Brain (organoid and tissue), 16 donors: ENCODE measurements at places on chromosomes 3 and 15.

DNA sequence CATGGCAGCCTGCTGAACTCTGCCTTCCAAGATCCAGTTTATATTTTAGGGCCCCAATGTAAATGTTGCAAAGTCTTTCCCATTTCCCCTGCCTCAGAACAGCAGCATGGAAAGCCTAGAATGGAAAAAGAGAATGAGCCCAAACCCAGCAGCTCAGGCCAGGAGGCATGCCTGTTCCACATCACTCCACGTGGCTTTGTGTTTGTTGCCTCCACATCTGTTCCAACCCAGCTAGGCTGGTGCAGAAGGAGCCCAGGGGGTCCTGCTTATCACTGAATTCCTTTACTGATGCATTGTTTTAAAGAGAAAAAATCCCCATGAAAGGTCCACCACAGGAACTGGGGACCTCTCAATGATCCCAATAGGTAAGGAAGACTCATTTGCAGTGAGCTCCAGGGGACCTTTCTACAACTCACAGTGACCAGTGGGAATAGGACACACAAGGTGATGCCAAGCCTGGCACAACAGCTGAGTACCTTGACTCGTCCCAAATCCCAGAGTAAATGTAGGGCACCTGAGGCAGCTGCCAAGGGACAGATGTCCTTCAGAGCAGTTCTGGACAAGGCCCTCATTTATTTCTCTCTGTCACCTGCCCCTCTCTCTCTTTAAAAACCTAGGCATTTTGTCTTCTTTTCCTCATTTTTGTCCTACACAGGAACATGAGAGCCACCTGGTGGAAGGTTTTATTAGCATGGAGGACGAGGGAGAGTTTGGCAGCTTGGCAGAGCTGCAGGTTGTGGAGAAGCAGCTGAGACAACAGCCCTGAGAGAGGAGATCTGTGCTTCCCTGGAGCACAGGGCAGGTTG lies 41.7 kb upstream of the ADAMTS17 start:
- peak; percentile 30 for DNase-seq

DNA sequence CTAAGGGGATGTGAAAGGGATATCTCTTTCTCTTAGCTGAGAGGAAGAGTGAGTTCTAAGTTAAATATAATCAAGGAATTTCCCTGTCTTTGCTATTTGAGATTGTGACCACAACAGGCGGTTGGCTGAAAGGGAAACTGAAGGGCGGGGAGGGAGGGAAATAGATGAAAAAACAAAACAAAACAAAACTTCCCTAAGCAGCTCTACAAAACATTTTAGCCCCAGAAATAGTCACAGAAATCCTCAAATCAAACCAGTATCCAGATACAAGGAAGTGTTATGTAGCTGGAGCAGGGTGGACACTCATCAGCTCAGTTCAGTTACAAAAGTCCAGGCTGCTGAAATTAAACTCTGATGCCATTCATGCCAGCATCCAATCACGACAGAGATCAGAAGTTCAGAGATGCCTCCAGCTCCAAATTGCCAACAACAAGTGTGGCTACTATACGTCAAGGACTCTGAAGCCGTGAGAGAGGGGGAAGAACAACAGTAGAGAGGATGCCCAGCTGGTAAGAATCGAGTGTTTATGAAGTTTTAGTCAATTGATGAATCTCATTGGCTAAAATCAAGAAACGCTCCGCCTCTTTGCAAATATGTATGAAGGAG lies 319 bp upstream of the TP63 start:
- no peak for DNase-seq

GRCh38 chr15:92553317-92553716 lies 102.3 kb downstream of the FAM174B start:
- DNase-seq: no peak

- peak; percentile 20 for DNase-seq
Observed at GRCh38 chr15:75023872-75024636, 664 bp downstream of the PPCDC start.

DNA sequence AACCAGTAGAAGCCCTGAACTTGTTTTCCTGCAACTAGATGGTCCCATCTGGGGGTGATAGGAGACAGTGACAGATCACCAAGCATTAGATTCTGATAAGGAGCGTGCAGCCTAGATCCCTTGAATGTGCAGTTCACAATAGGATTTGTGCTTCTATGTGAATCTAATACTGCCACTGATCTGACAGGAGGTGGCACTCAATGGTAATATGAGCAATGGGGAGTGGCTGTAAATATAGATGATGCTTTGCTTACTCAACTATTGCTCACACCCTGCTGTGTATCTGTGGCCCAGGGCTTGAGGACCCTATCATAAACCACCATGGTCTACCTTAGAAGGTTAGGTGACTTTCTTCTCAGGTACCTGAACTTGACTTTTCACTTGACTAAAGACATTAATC lies 417.1 kb upstream of the ARHGEF26 start:
- no peak for DNase-seq

DNA sequence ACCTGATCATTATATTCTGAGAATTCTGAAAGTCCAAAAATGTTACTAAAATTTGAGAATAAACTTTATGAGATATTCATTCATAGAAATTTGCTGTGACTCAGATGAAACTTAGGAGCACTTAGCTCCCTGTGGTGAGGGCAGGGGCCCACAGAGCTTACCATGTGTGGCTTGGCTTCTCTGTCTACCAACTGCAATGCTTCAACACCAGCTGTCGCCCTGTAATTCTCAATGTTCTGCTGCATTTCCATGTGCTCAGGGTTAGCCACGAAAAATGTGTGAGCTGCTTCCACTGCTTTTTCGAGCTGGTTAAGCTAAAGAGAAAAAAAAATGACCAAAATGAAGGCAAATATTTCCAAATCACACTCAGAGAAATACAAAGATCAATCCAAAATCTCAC lies 125.6 kb downstream of the P3H2 start:
- DNase-seq: peak; percentile 23

DNA sequence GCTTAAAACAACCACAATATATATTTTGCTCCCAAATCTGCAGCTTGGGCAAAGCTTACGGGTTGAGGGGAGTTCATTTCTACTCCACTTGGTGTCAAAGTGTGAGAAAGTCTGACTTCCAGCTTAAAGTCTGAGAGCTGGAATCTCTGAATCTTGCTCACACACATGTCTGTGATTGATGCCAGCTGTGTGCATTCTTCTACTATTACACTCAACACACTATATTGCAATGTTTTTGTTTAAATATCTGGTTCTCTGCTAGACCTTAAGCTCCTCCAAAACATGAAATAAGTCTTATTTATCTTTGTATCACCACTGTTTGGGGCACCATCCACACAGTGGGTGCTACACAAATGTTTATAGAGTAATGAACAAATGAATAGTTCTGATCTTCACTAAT lies 36.7 kb upstream of the SECISBP2L start:
- no peak for DNase-seq

DNA sequence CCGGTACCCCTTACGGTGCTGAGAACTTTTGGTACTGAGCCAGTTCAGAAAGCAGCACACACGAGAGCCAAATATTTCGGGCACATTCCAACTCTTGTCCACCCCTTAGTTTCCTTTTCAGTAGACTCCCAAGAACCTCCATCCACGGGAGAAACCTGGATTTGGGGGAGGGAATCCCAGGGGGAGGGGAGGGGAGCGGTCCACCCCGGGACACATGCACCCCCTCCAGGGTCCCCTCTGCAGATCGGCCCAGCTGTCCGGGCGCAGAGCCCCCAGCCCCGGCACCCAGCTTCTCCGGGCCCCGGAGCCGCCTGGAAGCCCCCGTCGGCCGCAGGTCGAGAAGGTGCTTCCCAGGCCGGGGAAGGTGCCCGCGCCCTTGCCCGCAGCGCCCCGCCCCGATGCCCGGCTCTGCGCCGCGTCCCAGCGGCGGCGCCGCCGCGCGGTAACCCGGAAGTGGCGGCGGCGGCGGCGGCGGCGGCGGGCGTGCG lies 455 bp upstream of the ABHD17C start:
- peak; percentile 51 for DNase-seq

GRCh38 chr15:60777558-60777957 lies 298.6 kb upstream of the ICE2 start:
- no peak for DNase-seq

- DNase-seq: no peak
Observed at GRCh38 chr3:33202711-33203457, 15.7 kb downstream of the SUSD5 start.

GRCh38 chr3:42613462-42613861 lies 13.0 kb downstream of the NKTR start:
- no peak for DNase-seq

GRCh38 chr15:58549785-58550074 lies 117.9 kb downstream of the LIPC start:
- DNase-seq: peak; percentile 51

DNA sequence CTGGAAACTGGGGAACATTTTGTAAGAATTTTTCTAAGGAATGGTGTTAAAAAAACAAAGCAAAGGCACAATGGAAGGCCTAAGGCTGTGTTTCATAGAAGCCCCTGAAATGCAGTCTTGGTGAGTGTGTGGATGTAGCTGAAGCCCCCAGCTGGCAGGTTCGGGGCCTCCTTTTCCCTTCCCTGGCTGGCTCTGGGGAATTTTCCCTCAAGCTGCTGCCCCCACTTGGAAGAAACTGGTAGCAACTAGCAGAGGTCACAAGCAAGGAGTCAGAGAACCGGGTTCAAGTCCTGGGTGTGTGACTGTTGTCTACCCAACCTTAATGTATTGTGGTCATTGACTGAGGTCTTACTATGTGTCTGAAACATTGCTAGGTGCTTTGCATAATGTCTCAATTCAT lies 85.3 kb upstream of the MYZAP start:
- DNase-seq: no peak

DNA sequence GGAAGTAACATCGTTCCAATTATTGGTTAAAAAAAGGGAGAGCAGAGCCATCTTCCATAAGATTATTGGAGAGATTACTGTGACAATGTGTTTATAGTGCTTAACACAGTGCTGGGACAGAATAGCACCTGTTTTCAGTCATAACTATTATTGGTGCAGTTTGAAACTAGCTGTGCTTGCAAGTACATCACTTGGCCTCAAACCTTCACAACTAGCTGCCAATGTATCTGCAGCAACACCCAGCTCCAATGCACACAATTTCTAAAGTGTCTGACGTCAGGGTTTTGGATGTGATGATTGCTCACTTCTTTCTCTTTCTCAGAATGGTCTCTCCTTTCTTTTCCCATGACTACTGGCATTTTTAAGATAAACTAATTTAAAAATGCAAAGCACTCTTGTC lies 246.2 kb downstream of the SV2B start:
- DNase-seq: no peak

DNA sequence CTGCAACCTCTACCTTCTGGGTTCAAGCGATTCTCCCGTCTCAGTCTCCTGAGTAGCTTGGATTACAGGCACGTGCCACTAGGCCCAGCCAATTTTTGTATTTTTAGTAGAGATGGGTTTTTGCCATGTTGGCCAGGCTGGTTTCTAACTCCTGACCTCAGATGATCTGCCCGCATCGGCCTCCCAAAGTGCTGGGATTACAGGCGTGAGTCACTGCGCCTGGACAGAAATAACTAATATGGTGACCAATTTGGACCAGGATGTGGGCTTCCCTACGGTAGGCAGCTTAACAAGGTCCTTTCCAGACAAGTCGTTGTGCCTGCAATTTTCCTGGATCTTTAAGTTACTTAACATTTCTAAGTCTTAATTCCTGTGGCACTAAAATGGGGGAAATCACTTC lies 14.8 kb downstream of the WDR53 start:
- DNase-seq: no peak

- no peak for DNase-seq
Observed at GRCh38 chr3:161890147-161890625, 393.6 kb downstream of the OTOL1 start.

DNA sequence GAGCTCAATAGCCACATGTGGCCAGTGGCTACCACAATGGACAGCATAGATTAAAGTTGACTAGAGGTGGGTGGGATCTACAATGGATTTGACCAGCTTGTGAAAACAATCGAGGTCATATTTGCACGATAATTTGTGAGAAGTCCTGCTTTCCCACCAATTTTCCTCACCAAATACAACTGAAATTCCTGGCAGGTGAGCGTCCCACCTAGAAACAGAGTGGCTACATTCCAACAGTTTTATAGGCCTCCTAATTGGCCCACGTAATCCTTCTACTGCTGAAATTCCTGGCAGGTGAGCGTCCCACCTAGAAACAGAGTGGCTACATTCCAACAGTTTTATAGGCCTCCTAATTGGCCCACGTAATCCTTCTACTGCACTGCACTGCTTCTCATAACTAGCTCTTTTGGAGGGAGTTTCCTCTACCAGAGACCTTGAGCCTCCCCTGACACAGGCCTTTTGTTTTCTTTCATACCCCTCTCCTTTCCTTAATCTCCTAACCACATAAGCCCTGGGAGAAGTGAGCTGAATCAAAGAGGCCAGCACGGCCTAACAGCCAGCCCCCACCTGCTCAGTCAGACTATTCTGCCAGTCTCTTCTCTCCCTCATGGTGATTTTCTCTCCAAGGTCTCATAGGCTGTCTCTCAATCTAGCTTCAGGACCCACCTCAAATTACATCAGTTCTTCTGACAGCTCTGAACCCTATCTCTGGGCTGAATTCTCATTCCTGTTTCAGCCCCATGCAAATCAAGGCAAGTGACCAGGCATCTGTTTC lies 80.2 kb downstream of the BFSP2 start:
- no peak for DNase-seq

GRCh38 chr3:167151636-167152035 lies 228.5 kb downstream of the ZBBX start:
- peak; percentile 68 for DNase-seq
